ENCODE measurements at places on chromosomes 11 and 22.

- peak; percentile 63 for DNase-seq
Measured at GRCh38 chr11:18243783-18244362, 4.6 kb downstream of the SAA2 start.

DNA sequence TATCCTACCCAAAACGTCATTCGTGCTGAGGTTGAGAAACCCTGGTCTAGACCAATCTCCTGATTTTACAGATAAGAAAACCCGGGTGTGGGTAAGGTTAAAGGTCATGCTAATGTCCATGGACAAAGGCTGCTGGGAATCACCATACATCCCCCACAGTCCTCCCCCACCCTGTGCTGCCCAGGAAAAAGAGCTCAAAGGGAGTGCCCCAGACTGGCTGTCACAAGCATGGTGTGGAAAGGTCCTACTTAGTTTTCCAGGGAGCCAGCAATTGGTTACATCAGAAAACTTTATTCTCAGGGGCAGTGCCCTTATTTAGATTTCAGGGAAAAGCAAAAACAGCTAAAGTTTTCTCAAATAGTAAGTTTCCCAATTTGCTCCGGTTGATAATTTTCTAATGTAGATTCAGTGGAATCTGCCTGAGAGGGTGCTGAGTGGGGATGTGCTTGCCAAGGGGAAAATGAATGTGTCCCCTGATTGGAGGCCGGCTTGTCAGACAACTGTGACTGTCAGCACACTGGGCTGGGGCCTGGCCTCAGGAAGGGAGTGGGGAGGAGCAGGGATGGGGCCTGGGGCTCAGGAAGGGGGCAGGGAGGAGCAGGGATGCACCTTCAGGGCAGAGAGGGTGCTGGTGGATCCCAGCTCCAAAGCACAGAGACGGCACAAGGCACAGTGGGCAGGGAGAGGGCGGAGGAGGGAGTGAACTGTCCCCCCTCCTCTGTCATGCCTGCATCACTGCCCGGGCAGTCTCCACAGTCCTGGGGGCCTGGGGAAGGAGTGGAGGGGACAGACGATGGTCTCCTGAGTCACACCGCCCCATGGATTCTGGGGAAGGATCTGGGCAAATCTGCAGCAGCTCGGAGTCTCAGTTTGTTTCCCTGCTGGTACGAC lies 263.6 kb downstream of the KIRREL3 start:
- DNase-seq, result no peak

DNA sequence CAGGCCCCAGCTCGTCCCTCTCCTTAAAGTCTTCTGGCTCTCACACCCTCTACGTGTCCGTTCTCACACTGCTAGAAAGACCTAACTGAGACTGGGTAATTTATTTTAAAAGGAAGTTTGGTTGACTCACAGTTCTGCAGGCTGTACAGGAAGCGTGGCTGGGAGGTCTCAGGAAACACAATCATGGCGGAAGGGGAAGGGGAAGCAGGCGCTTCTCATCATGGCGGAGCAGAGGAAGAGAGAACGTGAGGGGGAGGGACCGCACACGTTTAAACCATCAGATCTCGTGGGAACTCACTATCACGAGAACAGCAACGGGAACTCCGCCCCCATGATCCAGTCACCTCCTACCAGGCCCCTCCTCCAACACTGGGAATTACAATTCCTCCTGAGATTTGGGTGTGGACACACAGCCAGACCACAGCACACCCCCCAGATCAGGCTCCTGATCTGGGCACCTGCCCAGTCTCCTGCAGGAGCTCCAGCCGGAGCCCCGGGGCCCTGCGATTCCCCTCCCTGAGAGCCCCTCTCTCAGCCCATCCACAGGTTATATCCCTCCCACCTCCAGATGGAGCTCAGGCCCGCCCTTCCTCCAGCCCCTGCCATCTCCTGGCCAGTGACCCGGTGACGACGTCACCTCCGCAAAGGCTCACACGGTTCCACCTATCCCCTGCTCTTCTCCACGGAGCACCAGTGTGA lies 170.2 kb downstream of the BRD1 start:
- DNase-seq, result no peak

- DNase-seq, result no peak
Measured at GRCh38 chr11:75355051-75355450, 3.6 kb upstream of the ARRB1 start.

- DNase-seq, result no peak
Measured at GRCh38 chr22:37716708-37717107, 19.9 kb downstream of the TRIOBP start.

- no peak for DNase-seq
Measured at GRCh38 chr11:23586173-23586572, 725.9 kb upstream of the CCDC179 start.

GRCh38 chr11:116993599-116993998 lies 104.6 kb downstream of the SIK3 start:
- DNase-seq, result no peak

DNA sequence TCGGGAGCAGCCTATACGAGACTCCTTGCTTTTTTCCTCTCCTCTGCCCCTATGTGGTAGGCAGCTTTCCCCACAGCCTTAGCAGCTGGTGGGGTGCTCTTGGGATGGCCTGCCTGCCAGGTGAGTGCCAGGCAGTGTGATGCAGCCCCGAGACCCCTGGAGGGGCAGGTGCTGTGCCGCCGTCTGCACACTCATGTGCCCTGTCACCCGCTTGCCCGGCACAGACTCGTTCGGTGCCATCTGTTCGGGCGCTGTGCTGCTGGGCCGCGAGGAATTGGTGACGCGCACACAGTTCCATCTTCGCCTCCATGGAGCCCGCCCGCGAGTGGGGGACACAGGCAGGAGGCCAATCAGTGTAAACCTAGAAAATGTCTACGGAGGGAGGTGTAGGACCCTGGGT lies 15.1 kb downstream of the TRMU start:
- DNase-seq, result no peak

DNA sequence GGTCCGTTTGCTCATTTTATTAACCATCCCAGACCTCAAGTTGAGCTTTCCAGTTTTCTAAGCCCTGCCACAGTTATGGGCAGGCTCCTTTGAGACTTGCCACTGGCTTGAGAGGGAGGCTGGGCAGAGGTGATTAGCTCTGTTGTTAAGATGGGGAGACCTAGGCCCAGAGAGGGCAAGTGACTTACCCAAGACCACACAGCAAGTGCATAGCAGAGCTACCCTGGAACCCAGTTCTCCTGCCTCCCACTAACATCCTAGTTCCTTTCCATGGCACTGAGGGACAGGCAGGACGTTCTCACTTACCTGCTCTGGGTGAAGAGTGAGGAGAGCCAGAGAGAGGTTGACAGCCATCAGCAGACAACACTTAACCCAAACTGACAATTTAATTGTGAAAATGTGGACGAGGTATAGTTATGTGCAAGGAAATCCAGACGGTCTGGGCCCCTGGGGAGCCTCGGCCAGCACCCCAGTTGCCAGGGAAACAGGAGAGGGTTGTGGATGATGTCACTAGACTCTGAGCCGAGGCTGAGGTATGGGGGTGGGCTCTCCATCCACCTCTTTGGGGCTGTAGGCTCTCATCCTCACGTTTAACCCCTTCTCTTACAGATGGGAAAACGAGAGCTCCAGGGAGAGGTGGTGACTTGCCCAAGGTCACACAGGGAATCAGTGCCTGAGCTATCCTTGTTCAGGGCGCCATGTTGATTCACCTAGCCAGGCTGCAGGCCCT lies 12.3 kb upstream of the WNT11 start:
- DNase-seq, result no peak

- DNase-seq, result no peak
Measured at GRCh38 chr11:117820516-117820915, 4.0 kb downstream of the FXYD2 start.

GRCh38 chr22:25413620-25414019 lies 150.9 kb upstream of the GRK3 start:
- no peak for DNase-seq

DNA sequence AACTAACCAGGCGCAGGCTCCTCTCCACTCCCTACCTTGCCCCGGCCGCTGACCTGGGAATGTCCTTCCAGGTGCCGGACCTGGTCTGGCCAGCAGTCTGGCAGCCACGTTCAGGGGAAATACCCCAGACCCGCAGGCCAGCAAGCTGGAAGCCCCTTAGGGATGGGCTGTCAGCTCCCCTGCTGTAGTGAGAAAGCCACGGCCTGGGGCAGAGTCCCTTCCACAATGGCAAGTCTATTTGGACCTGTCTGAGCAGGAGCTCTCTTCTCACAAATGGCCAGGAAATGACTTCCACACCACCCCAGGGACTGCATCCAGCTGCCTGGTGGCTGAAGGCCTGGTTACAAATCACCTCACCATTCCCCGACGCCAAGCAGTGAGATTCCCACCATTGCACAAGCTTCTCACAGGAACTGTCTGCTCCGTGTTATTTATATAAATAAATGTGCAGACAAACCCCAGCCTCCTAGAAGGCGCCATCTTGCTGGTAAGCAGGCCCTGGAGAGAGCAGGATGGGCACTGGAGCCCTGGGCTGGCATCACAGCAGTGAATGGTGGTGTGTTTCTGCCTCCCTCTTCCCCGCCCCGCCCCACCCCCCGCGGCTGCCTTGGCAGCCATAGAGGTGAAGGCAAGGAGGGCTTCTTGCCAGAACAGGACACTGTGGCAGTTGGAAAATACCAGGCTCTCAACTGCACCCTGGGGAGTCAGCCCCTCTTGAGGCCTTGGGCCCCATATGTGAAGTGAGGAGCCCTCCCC lies 23.7 kb downstream of the RSPH14 start:
- DNase-seq, result no peak

DNA sequence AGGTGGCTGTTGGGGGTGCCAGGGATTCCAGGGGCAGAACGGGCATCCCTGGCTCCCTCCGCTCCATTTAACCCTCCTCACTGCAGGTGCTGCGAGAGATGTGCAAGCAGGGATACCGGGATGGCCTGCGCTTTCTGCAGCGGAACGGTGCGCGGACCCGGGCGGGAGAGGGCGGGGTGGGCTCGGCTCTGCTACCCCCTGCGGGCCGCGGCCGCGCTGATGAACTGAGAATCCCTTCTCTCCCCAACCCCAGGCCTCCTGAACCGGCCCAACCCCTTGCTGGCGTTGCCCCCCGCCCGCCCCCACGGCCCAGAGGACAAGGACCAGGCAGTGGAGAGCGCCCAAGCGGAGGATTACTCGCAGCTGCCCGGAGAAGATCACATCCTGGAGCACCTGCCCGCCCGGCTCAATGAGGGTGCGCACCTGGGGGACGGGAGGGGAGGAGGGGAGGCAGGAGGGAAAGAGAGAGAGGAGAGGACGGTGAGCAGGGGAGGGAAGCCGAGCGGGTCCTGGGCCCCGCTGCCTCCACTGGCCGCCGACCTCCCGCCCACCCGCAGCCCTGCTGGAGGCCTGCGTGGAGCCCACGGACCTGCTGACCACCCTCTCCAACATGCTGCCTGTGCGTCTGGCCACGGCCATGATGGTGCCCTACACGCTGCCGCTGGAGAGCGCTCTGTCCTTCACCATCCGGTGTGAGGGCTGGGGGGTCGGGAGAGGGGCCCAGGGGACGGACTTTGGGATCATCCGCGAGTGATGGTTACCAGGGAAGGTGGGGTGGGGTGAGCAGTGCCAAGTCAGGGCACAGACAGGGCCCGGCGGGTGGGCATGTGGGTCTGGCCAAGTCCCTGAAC lies 4.1 kb upstream of the CRACR2B start:
- no peak for DNase-seq

- DNase-seq, result no peak
Measured at GRCh38 chr11:79441461-79441875, 638 bp upstream of the TENM4 start.

- DNase-seq, result no peak
Measured at GRCh38 chr11:64513523-64513922, 77.5 kb upstream of the SLC22A12 start.

- no peak for DNase-seq
Measured at GRCh38 chr22:43723816-43724215, 88.3 kb downstream of the EFCAB6 start.

Data from iPS DF 19.7 (cell line).